ENCODE measurements at places on chromosomes 1 and 21.
A peak's percentile ranks its signal among the peaks of the same experiment; 100 is the strongest.

GRCh38 chr1:201925301-201925567 is 21.1 kb downstream of the LMOD1 start:
- no peak for DNase-seq

- no peak for DNase-seq
Observed at GRCh38 chr1:20555025-20555757, 2.8 kb downstream of the FAM43B start.

DNA sequence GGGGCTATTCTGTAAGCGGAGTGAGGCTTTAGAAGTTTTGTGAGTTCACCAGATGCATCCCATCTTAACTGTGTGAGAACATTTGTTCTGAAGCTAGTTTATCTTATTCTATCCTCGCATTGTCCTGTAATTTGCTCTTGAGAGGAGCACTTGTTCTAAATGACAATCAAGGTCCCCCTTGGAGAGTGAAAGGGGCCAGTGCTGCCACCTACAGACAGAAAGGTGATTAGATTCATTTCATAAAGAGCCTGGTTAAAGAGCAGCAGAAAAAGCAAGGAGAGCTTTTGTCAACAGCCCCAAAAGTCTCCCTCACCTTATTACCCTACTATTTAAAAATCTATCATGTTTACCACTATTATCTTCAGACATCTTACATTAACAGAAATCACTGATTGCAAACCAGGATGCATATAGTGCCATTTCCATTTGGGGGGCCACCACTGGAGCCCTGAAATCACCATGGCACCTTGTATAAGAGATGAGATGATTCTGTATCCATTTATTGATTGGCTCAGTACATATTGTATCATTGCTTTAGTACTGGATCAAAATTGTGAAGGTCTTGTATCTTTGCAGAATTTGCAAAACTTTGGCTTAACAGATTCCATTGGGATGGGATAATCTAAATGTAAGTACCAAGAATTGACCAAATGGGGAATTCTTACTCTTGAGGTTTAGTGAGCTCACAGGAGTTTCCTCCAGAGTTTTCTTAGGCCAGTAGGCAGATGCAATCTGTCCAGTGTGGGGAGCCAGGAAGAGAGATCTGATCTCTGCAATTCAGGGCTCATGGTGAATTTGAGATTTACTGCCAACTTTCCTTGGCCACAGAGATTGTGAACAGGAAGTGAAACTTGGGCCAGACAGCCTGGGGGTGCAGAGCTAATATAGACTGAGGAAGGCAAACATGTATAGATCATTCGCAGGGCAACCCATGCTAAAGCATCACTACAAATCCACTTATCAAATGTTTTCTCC is 64.3 kb upstream of the TRABD2B start:
- no peak for DNase-seq

DNA sequence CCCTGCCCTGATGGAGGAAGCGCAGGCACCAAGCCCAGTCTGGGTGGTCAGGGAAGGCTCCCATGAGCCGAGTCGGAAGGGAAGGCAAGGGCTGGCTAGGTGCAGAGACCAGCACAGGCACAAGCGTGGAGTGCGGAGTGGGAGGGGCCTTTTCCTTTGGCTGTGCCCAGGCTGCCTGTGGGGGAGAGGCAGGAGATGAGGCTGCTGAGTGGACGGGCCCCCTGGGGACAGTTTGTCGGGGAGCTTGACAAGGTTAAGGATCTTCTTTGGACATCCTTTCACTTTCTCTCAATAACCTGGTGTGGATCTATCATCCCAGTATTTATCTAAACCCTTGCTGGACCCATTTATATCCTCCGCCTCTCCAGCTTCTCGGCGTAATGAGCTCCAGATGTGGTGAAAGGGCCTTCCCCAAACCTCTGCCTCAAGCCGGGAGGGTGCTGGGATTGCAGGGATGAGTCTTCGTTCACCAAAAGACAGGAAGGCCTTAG is 42.9 kb downstream of the EPHB2 start:
- DNase-seq, result no peak

DNA sequence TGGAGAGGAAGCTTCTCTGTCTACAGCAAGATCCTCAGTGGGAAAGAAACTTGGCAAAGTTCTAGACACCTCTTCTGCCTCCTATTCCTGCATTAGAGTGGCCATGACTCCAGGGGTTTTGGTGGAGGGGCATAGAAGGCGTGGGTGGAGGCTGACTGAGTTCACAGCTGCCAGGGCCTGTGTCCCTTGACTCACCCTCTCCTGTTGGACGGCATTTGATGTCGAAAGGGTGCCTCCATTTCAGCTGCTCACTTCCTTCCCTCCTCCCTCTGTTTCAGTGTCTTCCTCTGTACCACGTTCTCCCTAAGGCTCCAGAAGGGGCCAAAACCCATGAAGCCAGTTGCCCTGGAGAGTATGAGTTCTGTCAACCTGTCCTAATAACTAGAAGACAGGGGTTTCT is 632 bp downstream of the TMEM79 start:
- no peak for DNase-seq

- no peak for DNase-seq
Observed at GRCh38 chr1:168535536-168535935, 8.3 kb downstream of the XCL2 start.

DNA sequence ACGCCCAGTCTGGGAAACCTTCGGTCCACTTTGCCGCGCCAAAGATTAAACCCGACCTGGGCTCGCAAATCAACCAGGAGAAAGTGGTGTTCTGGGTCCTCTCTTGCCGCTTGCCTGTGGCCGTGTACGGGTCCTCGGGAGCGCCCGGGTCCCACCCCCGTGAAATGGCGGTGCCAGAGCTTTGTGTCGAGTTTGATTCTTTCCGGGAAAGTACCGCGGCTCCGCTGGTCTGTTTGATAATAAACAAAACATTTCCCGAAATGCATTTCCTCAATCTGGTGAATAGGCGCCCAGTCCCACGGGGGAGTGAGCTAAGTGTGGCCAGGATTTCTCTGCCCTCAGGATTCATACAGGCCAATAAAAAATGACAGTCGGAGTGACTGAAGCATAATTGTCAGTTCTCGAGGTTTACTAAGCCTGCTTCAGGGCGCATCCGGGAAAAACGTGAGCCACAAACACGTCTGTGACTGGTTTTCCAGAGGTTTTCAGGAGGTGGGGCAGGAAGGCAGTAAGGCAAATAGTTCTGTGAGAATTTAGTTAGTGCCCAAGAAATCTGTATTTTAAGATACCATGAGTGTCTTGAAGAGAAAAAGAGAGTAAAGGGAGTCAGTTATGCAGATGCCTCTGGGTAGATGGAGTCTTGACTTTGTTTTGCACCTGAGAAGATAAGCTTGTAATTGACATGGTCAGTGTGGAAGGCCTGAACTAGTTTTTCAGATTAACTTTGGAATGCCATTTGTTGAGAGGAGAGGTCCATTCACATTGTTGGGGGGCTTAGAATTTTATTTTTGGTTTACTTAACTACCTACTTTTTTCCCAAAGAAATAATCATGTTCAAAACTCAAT is 675 bp downstream of the IFNAR1 start:
- peak; percentile 32 for DNase-seq

- no peak for DNase-seq
Observed at GRCh38 chr1:184626076-184627006, 128.3 kb downstream of the EDEM3 start.

- DNase-seq, result no peak
Observed at GRCh38 chr21:29708401-29708800, 231.4 kb downstream of the GRIK1 start.

- no peak for DNase-seq
Observed at GRCh38 chr1:40844079-40844478, 18.1 kb downstream of the CITED4 start.

DNA sequence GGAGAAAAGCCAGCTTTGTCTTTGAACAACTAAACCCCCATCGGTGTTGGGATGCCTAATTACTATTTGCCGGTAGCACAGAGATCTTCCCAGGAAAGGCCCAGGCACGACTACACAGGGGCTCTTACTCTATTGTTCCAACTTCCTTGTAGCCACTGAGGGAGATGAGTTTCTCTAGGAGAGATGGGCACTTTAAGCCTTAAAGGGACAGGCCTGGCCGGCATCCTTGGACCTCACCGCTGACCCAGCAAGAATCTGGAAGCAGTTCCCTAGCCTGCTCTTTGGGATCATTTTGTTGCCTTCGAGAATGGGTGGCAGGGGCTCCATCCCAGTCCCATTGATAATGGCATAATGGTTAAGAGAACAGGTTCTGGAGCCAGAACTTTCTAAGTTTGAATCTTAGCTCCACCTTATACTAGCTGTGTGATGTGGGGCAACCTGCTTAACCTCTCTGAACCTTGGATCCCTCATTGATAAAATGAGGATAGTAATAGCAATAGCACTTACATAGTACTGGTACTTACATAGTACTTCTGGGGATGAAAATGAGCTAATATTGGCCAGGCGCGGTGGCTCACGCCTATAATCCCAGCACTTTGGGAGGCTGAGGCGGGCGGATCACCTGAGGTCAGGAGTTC is 239.1 kb upstream of the TMEM51 start:
- no peak for DNase-seq

DNA sequence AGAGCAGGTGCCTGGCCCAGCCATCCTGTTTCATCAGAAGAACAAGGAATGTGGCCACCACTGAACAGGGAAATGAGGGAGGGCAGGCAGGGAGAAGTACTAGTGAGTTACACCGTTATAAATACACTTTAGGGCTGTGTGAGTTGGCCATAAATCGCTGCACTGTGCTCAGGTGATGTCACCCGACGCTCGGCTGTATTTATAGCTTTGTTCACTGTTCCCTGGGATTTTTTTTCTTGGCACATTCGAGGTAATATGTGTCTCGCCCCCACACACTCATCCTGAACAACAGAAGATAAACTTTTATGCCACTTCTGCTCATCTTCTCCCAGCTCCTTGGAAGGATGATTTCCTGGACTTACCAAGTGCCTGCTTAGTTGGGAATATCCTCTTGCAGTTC is 9.0 kb upstream of the KIRREL1 start:
- DNase-seq, result no peak

DNA sequence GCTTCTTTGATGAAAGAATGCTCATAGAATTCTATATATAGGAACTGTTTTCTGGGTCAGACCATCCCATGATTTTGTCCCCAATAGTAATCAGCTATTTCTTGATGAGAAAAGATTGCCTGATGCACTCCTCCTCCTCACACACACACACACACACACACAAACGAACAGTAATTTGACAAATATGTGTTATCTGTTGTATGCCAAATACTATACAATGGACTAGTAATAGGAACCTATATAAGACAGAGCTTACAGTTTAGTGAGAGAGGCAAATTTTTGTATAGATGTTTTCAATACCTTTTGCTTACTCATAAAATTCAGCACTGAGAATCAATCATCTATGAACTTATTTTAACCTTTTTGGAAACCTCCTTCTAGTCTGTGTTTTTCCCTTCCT is 76.8 kb downstream of the PLA2G4A start:
- no peak for DNase-seq

GRCh38 chr1:176110203-176110602 is 96.9 kb downstream of the COP1 start:
- no peak for DNase-seq

- DNase-seq, result no peak
Observed at GRCh38 chr1:221439008-221439746, 302.7 kb downstream of the DUSP10 start.

- no peak for DNase-seq
Observed at GRCh38 chr1:39646232-39647081, 7.0 kb upstream of the HEYL start.

- DNase-seq, result no peak
Observed at GRCh38 chr21:31363720-31364119, 19.7 kb upstream of the TIAM1 start.

DNA sequence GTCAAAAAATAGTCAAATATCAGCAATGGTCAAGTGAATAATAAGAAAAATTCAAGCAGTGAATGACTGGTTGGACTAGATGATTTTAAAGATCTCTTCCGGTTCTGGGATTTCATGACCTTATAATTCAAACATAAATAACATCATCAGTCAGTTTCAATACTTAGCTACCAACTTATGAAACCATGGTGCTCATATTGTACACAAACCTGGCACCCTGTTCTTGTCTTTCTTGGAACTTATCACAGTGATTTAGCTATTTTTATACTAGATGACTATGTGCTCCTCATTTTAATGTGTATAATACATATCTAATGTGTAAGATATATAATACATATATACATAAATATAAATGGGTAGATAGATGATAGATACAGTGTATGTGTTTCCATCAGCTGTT is 156.9 kb downstream of the CLEC20A start:
- no peak for DNase-seq

GRCh38 chr21:44814498-44815023 is 3.3 kb downstream of the SUMO3 start:
- no peak for DNase-seq

DNA sequence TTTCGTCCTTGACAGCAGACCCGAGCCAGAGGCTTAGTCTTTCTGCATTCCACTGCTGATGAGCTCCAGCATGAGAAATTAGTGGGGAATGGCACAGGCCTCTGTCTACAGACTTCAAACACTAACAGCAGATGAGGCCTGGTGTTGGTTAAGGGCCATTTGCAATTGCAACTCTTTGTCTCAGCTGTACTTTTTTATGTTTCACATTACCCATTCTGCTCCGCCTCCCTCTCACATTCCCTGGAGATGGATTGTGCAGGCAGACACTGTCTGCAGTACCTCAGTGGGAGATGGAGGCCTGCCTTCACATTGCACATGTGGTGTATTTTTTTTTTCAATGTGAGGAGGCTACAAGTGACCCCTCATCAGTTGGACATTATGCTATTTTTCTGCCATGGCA is 370.2 kb downstream of the DUSP10 start:
- DNase-seq, result no peak

DNA sequence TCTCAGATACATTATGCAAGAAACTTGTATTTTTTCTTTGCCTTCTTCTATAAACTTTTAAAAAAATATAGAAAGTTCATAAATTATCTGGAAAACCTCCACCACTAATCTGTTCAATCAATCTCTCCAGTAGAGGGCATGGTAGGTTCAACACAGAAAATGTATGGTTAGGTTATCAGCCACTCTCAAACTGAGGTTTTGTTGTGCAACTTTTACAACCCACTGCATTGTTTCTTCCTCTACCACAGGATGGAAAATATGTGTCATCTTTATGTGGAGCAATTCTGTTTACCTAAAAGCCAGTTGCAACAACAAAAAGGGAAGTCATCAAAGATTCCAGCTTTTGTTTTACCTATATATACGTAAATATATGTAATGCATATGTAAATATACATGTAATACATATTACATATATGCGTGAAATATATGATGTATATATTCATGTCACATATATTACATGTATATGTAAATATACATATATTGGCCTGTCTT is 3.0 kb upstream of the RGS2 start:
- DNase-seq, result no peak
